Endodermal cell (in vitro differentiated cells): ENCODE measurements at places on chromosomes 3 and 15.

DNA sequence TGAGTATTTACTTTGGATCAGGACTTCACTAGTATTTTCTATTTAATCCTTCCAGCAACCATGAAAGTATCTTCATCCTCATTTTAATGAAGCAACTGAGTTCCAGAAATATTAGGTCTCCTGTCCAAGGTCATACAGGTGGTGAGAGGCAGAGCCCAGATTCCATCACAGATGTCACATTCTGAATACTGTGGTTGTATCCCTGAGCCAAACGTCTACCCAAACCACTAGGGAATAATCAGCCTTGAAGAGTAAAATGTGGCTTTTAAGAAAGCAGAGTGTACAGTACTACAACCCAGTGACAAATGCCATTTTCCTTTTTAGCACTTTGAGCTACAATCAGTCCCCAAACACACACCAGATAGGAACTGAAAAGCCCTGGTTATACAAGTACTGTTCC, 93.3 kb upstream of the TRIM42 start:
- no peak overlapping the region for H3K4me3 ChIP-seq
- H3K4me1 ChIP-seq, result peaks cover 4% of the 10 kb centered on the region
- no peaks in the 10 kb centered on the region for H3K27me3 ChIP-seq
- no peak overlapping the region for H3K27ac ChIP-seq
- no peak for DNase-seq
- no peaks in the 10 kb centered on the region for H3K36me3 ChIP-seq

DNA sequence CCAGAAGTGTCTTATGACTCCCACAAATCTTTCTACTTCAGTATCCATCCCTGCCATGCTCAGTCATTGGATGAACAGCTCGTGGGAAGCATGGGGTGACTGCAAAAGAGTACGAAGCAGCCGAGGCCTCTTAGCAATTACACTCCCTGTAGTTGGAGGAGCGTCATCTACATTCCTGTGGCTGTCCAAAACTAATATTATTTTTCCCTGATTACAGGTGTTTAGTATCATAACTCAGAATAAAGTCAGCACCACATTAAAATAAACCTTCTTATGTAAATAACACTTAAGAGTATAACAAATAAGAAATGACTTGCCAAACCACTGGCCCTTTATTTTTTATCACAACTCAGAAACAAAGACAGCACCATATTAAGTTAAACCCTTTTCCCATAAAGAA, 141.5 kb downstream of the PLOD2 start:
- no peak for DNase-seq
- H3K4me1 ChIP-seq, result no peaks in the 10 kb centered on the region
- H3K4me3 ChIP-seq, result no peak overlapping the region
- no peaks in the 10 kb centered on the region for H3K27me3 ChIP-seq
- H3K36me3 ChIP-seq, result no peaks in the 10 kb centered on the region
- H3K27ac ChIP-seq, result no peak overlapping the region

GRCh38 chr15:85813234-85813633, 18.5 kb upstream of the KLHL25 start:
- no peak for DNase-seq
- H3K27ac ChIP-seq, result no peak overlapping the region
- H3K4me3 ChIP-seq, result no peak overlapping the region
- no peaks in the 10 kb centered on the region for H3K27me3 ChIP-seq
- H3K4me1 ChIP-seq, result no peaks in the 10 kb centered on the region

- H3K36me3 ChIP-seq, result no peaks in the 10 kb centered on the region
- DNase-seq, result no peak
- peaks cover 3% of the 10 kb centered on the region for H3K4me1 ChIP-seq
- H3K4me3 ChIP-seq, result no peak overlapping the region
- H3K27ac ChIP-seq, result no peak overlapping the region
- no peaks in the 10 kb centered on the region for H3K27me3 ChIP-seq
These were observed 407.1 kb downstream of the LSAMP start for GRCh38 chr3:116037954-116038911.

GRCh38 chr3:52456169-52456799, 880 bp downstream of the NISCH start:
- peak; percentile 67 for DNase-seq
- peak overlapping the region; percentile 48 for H3K27ac ChIP-seq
- H3K4me1 ChIP-seq, result peaks cover 22% of the 10 kb centered on the region
- no peaks in the 10 kb centered on the region for H3K27me3 ChIP-seq
- H3K36me3 ChIP-seq, result peaks cover 38% of the 10 kb centered on the region

- no peaks in the 10 kb centered on the region for H3K36me3 ChIP-seq
- H3K4me1 ChIP-seq, result peaks cover 4% of the 10 kb centered on the region
- H3K27me3 ChIP-seq, result no peaks in the 10 kb centered on the region
- DNase-seq, result no peak
- no peak overlapping the region for H3K4me3 ChIP-seq
These were observed 83.1 kb downstream of the HMG20A start for GRCh38 chr15:77503764-77504163.

- H3K27ac ChIP-seq, result no peak overlapping the region
- H3K27me3 ChIP-seq, result no peaks in the 10 kb centered on the region
- H3K4me3 ChIP-seq, result no peak overlapping the region
These were observed 3.1 kb upstream of the PTH1R start for GRCh38 chr3:46874430-46874829.
